ENCODE measurements at places on chromosomes 4 and X.

GRCh38 chr4:105106426-105106825 is 40.2 kb upstream of the TET2 start:
- no peak for DNase-seq

GRCh38 chrX:9997524-9997923 is 30.4 kb downstream of the CLDN34 start:
- peak; percentile 65 for DNase-seq

DNA sequence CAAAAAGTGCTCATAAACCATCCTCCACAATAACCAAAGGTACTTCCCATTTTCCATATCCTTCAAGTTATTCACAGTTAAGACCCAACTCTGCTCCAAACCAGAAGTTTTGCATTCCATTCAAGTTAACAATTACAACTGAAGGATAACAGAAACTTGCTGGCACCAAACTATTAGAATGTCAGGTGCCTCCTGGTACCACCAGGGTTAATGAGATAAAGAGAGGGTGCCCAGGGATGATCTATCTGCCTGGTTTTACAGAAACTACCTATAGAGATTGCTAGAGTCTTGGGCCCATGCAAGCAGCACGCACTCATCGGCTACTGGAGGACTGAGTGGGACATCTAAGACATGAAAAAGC is 114.6 kb downstream of the RBM47 start:
- DNase-seq = no peak

GRCh38 chrX:38409289-38409688 is 56.9 kb downstream of the OTC start:
- DNase-seq = no peak

GRCh38 chr4:26779674-26780073 is 81.0 kb upstream of the STIM2 start:
- no peak for DNase-seq

All from activated CD4-positive, alpha-beta T cell treated with anti-CD3 and anti-CD28 coated beads, Interleukin-2, Interleukin-6, amounts not matched to agents 100 ng/mL and 50 ng/mL, durations not matched to agents 16 hours and 8 hours (primary cell).